ENCODE measurements at places on chromosomes 4 and X.

DNA sequence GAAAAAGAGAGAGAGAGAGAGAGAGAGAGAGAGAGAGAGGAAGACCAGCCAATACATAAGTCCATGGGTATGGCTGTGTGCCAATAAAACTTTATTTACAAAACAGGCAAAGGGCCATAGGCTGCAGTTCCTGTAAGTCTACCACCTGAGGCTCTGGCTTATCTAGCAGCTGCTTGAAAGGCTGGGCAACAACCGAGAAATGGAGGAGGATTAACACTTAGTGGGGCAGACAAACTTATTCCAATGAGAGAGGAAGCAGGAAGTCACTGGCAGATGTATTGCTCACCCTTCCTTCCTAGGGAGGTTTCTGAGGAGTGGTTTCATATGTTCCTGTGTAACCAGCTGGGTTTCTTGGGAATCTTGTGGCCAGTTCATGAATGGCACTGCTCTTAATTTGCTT is 4.7 kb upstream of the GPR143 start:
- no peak for DNase-seq

- no peak for DNase-seq
These were observed 200.9 kb upstream of the PPP1R2C start for GRCh38 chrX:42978655-42979379.

DNA sequence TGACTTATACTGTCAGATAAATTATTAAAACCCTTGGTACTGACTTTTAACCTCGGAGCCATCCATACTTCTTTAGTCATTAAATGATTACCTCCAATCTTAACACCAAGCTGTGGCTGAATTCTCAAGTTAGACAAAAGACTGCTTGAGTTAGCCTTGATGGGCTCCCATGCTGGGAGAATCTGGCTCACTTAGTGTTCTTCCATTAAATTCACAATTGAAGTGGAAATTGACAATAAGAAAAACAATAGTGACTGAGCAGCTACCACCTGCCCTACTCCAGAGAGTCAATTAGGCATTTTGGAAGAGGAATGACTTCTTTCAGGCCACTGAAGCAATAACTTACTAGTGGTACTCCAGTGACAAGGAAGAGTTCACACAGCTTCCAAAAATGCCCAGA is 503.0 kb upstream of the CPXCR1 start:
- no peak for DNase-seq

DNA sequence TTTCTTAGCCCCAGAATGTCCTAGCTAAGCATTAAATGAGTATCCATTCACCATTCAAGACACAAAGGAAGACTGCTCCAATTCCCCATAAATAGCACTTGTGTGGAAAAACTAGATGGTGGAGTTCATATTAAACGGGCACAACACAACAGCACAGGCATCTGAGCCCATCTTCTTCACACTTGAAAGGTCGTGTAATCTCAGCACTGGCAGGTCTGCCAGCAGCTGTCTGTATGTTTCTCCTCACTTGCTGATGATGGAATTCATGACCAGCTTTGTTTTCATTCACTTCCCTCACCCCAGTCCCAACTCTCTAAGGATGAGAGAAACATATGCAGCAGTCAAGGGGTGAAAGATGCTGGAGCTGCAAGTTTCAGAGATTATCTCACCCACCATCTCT is 148.7 kb downstream of the AFAP1 start:
- DNase-seq, result no peak

- DNase-seq, result no peak
These were observed 79.2 kb upstream of the ATOH1 start for GRCh38 chr4:93749292-93749761.

- DNase-seq, result no peak
These were observed 672.5 kb upstream of the KLHL4 start for GRCh38 chrX:86845101-86845500.

GRCh38 chr4:164501074-164501473 is 252.9 kb upstream of the SMIM31 start:
- no peak for DNase-seq
